A549 treated with Hydrocortisone at 1 μM for 4 hours (cell line): ENCODE measurements at places on chromosomes 13 and 19. TPM values are rescaled to one million over a fixed set of nuclear protein-coding genes. Genes with fewer than 3 reads are reported as not detected.

The PRR36 gene
- 0.21 to 0.67 TPM (median 0.41 TPM) in 5 replicates for total RNA-seq

The ATP8B3 gene
- total RNA-seq: 2.6 to 3.6 TPM (median 3.3 TPM) in 5 replicates

The SELENOV gene
- total RNA-seq: not detected in 5 replicates

The TNFRSF19 gene
- total RNA-seq: 2.8 to 4.7 TPM (median 3.4 TPM) in 5 replicates

The SYNGR4 gene
- 0.93 to 3.6 TPM (median 3.1 TPM) in 5 replicates for total RNA-seq

The ZNF100 gene
- not detected in 5 replicates for total RNA-seq
